ENCODE measurements at places on chromosomes 12 and 14. TPM values are rescaled to one million over a fixed set of nuclear protein-coding genes. Genes with fewer than 3 reads are reported as not detected.

The FOXG1 gene
- total RNA-seq: under 0.01 TPM

The IAPP gene
- total RNA-seq: not detected

The EML1 gene
- total RNA-seq: 39.6 TPM

The SCNN1A gene
- not detected for total RNA-seq

The GUCY2C gene
- total RNA-seq: not detected

The SLC5A8 gene
- total RNA-seq: 0.04 TPM

The GPRC5A gene
- 1.1 TPM for total RNA-seq

The PLD4 gene
- 3.1 TPM for total RNA-seq

The CPM gene
- 2.0 TPM for total RNA-seq

The KRT78 gene
- not detected for total RNA-seq

The CEBPE gene
- total RNA-seq: 0.13 TPM
